ENCODE measurements at places on chromosomes 13 and 19. TPM values are rescaled to one million over a fixed set of nuclear protein-coding genes. Genes with fewer than 3 reads are reported as not detected.

DNA sequence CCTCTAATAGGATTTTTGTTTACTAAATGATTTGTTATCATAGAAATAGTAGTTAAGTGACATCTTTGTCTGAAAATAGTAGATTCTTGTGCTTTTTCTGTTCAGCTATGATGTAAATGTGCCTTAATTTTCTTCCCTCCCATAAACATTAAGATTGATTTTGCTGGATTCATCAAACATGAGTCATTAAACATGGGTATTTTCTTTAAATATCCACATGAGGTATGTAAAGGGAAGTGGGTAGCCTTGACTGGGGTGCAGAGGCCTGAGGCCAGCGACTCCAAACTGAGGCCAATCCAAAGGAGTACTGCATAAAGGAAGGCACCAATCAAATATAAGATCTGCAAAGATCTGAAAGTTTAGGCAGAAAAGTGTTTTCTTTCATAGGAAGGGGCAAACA lies 3.7 kb downstream of the ZNF136 start:
- H3K4me1 ChIP-seq = no peaks in the 10 kb centered on the region
- H3K27ac ChIP-seq = no peak overlapping the region
- H3K4me3 ChIP-seq = no peak overlapping the region
- H3K36me3 ChIP-seq = no peaks in the 10 kb centered on the region
- no peaks in the 10 kb centered on the region for H3K27me3 ChIP-seq

GRCh38 chr19:42440357-42441048 lies 2.2 kb downstream of the CXCL17 start:
- DNase-seq = no peak
- no peak overlapping the region for H3K27ac ChIP-seq
- H3K27me3 ChIP-seq = no peaks in the 10 kb centered on the region
- H3K4me1 ChIP-seq = peaks cover 7% of the 10 kb centered on the region
- H3K36me3 ChIP-seq = no peaks in the 10 kb centered on the region
- H3K4me3 ChIP-seq = no peak overlapping the region

- no peak overlapping the region for H3K27ac ChIP-seq
- H3K27me3 ChIP-seq = no peaks in the 10 kb centered on the region
- DNase-seq = no peak
Measured at GRCh38 chr19:30941591-30941990, 407.6 kb downstream of the TSHZ3 start.

DNA sequence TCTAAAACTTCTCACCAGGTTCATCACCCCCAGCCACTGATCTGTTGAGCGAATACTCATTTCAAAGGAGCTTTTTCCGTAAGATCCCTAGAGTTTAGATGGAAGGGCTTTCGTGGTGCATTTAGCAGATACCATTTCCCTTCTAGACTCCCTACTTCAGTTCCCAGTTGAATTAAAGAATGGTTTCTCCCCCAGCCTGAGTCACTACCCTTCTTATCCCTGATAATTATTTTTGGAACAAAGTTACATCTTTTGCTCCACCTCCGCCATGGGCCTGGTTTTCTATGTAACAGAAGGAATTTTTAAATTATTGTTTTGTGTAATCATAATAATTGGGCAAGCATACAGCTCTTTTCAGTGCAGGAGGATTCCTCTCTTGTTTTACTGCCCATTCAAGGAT lies 22.0 kb downstream of the USPL1 start:
- no peak overlapping the region for H3K27ac ChIP-seq
- no peak for DNase-seq
- H3K36me3 ChIP-seq = peaks cover 2% of the 10 kb centered on the region
- H3K4me1 ChIP-seq = no peaks in the 10 kb centered on the region
- no peak overlapping the region for H3K4me3 ChIP-seq

DNA sequence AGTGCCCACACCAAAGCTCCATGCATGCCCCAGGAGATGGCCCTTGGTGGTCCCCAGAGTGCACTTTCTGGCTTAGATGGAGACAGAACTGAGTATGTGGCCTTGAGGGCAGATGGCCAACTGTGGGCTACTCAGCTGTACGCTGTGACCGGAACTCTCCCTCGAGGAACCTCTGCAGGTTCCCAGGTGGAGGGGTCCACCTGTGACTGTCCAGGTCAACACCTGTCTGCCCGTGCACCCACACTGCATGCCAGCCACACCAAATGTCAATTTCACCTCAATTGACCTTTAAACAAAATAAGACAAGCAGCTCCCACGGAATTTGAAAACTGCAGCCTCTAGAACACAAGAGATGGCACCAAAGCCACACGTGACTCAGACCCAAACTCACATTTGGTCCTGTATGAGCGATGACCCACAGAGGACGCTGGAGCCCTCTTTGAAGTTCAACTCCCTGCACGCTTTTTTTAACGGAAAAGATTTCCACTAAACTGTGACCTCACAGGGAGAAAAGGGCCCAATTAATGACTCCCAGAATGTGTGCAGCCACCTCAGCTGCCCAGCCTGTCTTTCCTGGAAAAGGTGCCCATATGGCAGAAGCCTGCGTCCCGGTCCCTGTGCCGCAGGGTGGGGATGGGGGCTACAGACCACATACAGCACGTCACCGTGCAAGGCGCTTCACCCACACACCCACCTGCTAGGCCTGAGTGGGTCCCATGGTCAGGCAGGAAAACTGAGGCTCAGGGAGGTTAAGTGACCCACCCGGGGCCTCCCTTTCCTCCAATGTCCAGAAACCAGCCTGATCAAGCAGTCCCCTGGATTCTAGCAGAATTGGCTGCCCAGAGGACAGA lies 47.7 kb downstream of the KLF2 start:
- no peak for DNase-seq
- H3K4me1 ChIP-seq = no peaks in the 10 kb centered on the region
- H3K27me3 ChIP-seq = no peaks in the 10 kb centered on the region
- no peaks in the 10 kb centered on the region for H3K36me3 ChIP-seq
- H3K27ac ChIP-seq = no peak overlapping the region

CRX gene
- total RNA-seq = not detected

GRCh38 chr13:66520511-66521355 lies 709.4 kb downstream of the PCDH9 start:
- no peaks in the 10 kb centered on the region for H3K36me3 ChIP-seq
- H3K27me3 ChIP-seq = no peaks in the 10 kb centered on the region
- H3K4me3 ChIP-seq = no peak overlapping the region
- no peaks in the 10 kb centered on the region for H3K4me1 ChIP-seq
- DNase-seq = no peak
- no peak overlapping the region for H3K27ac ChIP-seq

CELF5 gene
- total RNA-seq = 9.9 TPM

GRCh38 chr19:2288338-2288817 lies 6.4 kb upstream of the PEAK3 start:
- no peak for DNase-seq
- H3K27ac ChIP-seq = no peak overlapping the region
- no peaks in the 10 kb centered on the region for H3K36me3 ChIP-seq
- peaks cover 17% of the 10 kb centered on the region for H3K4me1 ChIP-seq

DNA sequence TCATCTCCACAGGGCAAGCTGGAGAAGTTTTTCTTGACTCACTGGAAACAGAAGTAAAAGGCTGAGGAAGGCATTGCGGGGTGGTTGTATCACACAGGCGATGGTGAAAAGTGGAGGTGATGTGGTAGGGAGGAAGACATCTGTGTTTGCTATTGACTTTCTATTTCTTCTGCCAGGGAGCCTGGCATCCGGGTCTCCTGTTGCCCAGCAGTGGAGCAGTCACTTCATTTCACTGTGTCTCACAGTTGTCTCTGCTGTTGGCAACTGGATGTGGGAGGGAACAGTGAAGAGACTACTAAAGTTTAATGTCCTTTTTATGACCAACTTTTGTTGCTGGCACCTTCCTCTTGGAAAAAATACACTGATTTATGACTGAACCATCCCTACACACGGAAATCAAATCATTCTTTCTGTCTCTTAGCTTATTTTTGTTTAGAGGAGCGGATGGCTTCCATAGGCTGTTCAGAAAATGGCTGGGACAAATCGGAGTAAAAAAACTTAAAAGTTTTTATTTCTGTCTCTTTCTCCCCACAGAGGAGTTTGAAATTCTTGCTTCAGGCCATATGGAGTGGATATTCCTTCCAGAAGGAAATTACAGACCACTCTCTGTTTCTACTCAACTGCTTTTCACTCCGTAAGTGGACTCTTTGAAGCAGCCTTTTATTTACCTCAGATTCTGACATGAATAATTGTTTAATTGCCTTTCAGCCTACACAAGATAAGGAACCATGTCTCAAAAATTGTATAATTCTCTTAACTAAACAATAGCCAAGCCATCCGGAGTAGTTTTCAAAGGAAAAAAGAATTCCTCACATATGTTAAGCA lies 23.8 kb upstream of the MEDAG start:
- H3K4me1 ChIP-seq = no peaks in the 10 kb centered on the region
- no peak for DNase-seq
- no peaks in the 10 kb centered on the region for H3K27me3 ChIP-seq
- no peak overlapping the region for H3K27ac ChIP-seq

ZNF555 gene
- 5.7 TPM for total RNA-seq

GRCh38 chr13:79447741-79448140 lies 33.2 kb upstream of the NDFIP2 start:
- no peaks in the 10 kb centered on the region for H3K27me3 ChIP-seq
- no peak overlapping the region for H3K27ac ChIP-seq
- no peak overlapping the region for H3K4me3 ChIP-seq
- H3K4me1 ChIP-seq = no peaks in the 10 kb centered on the region

All from H1 (cell line).